ENCODE measurements at places on chromosomes 4 and X. TPM values are rescaled to one million over a fixed set of nuclear protein-coding genes. Genes with fewer than 3 reads are reported as not detected.

- no peak for DNase-seq
- peaks cover 20% of the 10 kb centered on the region for H3K36me3 ChIP-seq
- peaks cover 36% of the 10 kb centered on the region for H3K4me1 ChIP-seq
- H3K27ac ChIP-seq = peak overlapping the region; percentile 23
- no peaks in the 10 kb centered on the region for H3K27me3 ChIP-seq
Observed at GRCh38 chr4:145920205-145920604, 18.4 kb downstream of the ZNF827 start.

DNA sequence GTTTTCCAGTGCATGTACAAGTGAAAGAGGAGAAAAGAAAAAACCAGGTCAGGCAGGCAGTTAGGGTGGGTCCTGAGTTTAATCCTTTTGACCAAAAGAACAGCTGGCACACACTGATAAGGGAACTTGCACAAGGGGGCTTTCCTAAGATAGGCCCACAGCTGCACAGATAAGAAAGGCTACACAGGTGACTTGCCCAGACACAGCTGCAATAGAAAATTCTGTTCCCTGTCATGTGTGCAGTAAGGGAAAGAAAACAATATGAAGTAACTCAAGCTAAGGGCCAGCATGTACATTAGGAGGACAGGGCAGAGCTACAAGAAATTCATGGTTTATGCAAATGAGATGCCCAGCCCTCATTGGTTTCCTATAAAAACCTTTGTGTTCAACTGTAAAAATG lies 32.9 kb downstream of the LUZP4 start:
- H3K36me3 ChIP-seq = peaks cover 8% of the 10 kb centered on the region
- no peaks in the 10 kb centered on the region for H3K27me3 ChIP-seq
- peaks cover 21% of the 10 kb centered on the region for H3K4me1 ChIP-seq
- H3K27ac ChIP-seq = no peak overlapping the region
- no peak for DNase-seq
- H3K4me3 ChIP-seq = no peak overlapping the region

DNA sequence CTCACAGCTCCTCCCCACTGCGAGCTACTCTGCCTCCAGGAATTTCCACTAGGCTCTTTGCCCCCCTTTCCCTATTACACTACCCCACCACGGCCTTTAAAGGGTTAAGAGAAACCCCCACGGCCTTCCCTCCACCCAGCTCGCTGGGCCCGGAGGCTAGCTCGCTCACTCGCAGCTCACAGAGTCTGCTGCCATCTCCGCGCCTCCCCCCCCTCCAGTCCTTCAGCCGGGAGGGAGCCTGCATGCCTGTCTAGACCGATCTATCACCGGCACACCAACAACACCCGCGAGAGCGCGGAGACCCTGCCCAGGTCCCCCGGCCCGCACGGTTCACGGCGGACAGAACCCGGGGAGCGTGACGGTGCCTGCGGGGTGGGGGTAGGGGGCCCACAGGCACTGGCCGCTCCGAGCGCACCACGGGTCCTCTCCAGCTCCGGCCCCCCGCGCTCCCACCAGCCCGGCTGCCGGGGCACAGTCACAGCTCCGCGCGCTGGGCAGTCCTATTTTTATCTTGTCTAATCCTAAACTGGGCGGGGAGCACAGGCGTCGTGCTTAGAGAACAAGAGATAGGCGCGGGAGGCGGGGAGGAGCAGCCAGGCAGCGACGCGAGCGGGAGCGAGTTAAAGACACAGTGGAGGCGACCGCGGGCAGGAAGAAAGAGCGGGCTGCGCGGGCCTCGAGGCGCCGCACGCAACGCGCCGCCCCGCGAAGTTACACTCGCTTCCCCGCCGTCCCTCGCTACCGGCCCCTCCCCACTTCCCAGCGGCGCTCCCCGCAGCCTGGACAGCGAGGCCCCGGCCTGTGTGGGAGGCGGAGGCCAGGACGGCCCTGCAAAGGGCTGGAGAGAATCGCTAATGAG lies 3.5 kb downstream of the BCOR start:
- H3K4me1 ChIP-seq = peaks cover 19% of the 10 kb centered on the region
- H3K4me3 ChIP-seq = peak overlapping the region; percentile 90
- H3K27me3 ChIP-seq = peaks cover 4% of the 10 kb centered on the region
- H3K36me3 ChIP-seq = peaks cover 8% of the 10 kb centered on the region
- H3K27ac ChIP-seq = no peak overlapping the region

GRCh38 chr4:153759407-153760316 lies at the start of gene RNF175:
RNF175 (minus strand) TSS chr4:153760024; CDS start chr4:153759862, 162 bp downstream.
- peak within 1 kb of the TSS; percentile 82 for H3K4me3 ChIP-seq
- no peak within 1 kb of the TSS for H3K27ac ChIP-seq
- DNase-seq = peak; percentile 51
- H3K36me3 ChIP-seq = no peaks in the 10 kb centered on the region
- H3K27me3 ChIP-seq = peaks cover 7% of the 10 kb centered on the region
- peaks cover 34% of the 10 kb centered on the region for H3K4me1 ChIP-seq

GRCh38 chr4:161554372-161554990 lies 609.3 kb downstream of the FSTL5 start:
- H3K27me3 ChIP-seq = no peaks in the 10 kb centered on the region
- H3K4me1 ChIP-seq = peaks cover 14% of the 10 kb centered on the region
- no peak overlapping the region for H3K4me3 ChIP-seq
- peak overlapping the region; percentile 81 for H3K27ac ChIP-seq
- peaks cover 2% of the 10 kb centered on the region for H3K36me3 ChIP-seq

DNA sequence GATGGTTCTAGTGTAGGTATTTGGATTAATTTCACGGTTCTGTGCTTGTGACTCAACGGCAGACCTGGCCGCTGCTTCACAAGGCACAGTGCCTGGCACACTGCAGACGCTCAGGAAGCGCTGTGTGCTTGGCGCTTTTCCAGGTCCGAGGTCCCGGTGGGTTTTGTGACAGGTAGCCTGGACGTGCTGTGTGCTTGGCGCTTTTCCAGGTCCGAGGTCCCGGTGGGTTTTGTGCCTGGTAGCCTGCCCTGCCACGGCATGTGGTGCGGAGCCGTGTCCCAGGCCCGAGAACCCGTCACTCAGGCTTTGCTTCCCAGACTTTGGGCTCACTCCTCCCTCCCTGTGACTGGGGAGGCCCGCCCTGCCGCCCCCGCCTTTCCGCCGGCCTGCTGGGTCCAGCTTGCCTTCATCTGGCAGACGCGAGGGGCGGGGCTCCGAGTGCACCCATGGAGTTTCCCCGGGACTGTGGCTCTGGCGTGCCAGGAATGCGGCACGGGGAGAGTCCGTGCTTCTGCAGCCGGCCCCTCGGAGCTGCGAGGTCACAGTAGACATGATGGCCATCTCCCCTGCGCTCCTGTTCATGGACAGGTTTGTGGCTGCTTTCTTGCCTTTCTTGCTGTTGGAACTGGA lies 44.2 kb downstream of the TBC1D14 start:
- H3K36me3 ChIP-seq = peaks cover 3% of the 10 kb centered on the region
- peak overlapping the region; percentile 93 for H3K27ac ChIP-seq
- peaks cover 32% of the 10 kb centered on the region for H3K4me1 ChIP-seq
- H3K27me3 ChIP-seq = no peaks in the 10 kb centered on the region
- no peak overlapping the region for H3K4me3 ChIP-seq

DNA sequence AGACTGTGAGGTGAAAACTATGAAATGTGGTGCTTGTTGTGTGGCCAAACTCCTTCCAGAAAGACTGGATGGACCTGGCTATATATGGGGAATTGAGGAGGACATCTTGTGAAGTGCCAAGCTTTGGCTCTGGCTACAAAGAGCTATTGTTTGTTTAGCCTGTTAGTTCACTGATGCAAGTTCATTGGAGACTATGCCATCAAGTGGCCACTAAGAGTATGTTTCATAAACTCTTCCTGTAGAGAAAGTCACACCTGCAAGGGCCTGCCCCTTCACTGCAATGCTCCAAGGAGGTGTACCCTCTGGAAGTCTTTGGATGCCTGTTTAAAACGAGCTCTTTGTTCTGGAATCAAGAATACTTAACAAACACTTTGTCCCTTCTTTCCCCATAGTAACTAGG lies 382.0 kb downstream of the GABRG1 start:
- no peaks in the 10 kb centered on the region for H3K4me1 ChIP-seq
- DNase-seq = no peak
- H3K36me3 ChIP-seq = peaks cover 14% of the 10 kb centered on the region
- H3K4me3 ChIP-seq = no peak overlapping the region
- H3K27me3 ChIP-seq = no peaks in the 10 kb centered on the region
- H3K27ac ChIP-seq = no peak overlapping the region

DNA sequence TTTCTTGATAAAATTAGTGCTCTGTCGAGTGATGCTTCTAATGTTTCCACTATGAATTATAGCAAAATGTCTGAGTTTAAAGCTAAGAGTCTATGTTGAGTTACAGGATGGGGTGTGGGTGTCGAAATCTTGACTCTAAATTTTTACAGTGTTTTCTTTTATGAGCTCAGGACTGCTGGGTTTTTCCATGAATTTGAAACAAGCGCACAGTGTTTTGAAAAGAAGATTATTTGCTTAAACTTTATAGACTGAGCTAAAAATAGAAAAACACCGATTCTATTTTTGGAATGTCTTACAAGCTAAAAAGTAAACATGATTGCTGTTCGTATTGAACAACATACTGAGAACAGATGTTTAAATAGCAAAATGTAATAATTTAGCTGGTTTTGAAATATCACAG lies 7.5 kb downstream of the PTTG2 start:
- no peak for DNase-seq
- H3K36me3 ChIP-seq = peaks cover 3% of the 10 kb centered on the region
- no peaks in the 10 kb centered on the region for H3K27me3 ChIP-seq
- H3K4me3 ChIP-seq = no peak overlapping the region

- peaks cover 5% of the 10 kb centered on the region for H3K27me3 ChIP-seq
- peaks cover 21% of the 10 kb centered on the region for H3K36me3 ChIP-seq
- H3K4me1 ChIP-seq = peaks cover 3% of the 10 kb centered on the region
- no peak overlapping the region for H3K4me3 ChIP-seq
- no peak overlapping the region for H3K27ac ChIP-seq
Observed at GRCh38 chr4:163237856-163238255, 71.2 kb upstream of the NAF1 start.

- H3K36me3 ChIP-seq = no peaks in the 10 kb centered on the region
- peak overlapping the region; percentile 49 for H3K4me3 ChIP-seq
- H3K27ac ChIP-seq = peak overlapping the region; percentile 99
- H3K27me3 ChIP-seq = no peaks in the 10 kb centered on the region
- DNase-seq = no peak
- H3K4me1 ChIP-seq = peaks cover 78% of the 10 kb centered on the region
Observed at GRCh38 chr4:159175989-159176375, 73.1 kb downstream of the RAPGEF2 start.

DNA sequence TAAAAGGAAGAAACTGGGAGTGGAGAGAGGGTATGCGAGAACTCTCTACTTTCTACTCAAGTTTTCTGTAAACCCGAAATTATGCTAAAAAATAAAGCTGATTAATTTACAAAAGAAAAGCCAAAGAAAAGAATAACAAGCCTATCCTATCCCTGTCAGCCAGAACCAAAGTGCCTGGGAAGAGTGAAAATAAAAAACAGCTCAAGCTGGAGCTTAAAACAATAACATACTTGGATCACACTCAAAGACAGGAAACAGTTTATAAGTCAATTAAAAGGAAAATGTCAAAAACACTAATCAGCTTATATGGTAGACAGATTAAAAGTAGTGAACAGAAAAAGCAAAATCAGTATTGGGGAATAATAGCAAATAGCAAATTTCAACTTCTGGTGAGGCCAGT lies 139.4 kb downstream of the FRYL start:
- peak overlapping the region; percentile 83 for H3K27ac ChIP-seq
- peaks cover 25% of the 10 kb centered on the region for H3K4me1 ChIP-seq
- DNase-seq = no peak
- H3K27me3 ChIP-seq = no peaks in the 10 kb centered on the region
- no peak overlapping the region for H3K4me3 ChIP-seq

KLB gene
- 0.14 TPM for total RNA-seq

ODAM gene
- total RNA-seq = not detected

CLNK gene
- total RNA-seq = not detected

ARHGAP4 gene
- 52.1 TPM for total RNA-seq

CHRDL1 gene
- total RNA-seq = 11.1 TPM

SPATA18 gene
- total RNA-seq = 6.6 TPM

ATP1B4 gene
- total RNA-seq = not detected

SPANXA2 gene
- total RNA-seq = not detected

PFKFB1 gene
- total RNA-seq = 1.1 TPM
